ENCODE measurements at places on chromosomes 3 and 15.

DNA sequence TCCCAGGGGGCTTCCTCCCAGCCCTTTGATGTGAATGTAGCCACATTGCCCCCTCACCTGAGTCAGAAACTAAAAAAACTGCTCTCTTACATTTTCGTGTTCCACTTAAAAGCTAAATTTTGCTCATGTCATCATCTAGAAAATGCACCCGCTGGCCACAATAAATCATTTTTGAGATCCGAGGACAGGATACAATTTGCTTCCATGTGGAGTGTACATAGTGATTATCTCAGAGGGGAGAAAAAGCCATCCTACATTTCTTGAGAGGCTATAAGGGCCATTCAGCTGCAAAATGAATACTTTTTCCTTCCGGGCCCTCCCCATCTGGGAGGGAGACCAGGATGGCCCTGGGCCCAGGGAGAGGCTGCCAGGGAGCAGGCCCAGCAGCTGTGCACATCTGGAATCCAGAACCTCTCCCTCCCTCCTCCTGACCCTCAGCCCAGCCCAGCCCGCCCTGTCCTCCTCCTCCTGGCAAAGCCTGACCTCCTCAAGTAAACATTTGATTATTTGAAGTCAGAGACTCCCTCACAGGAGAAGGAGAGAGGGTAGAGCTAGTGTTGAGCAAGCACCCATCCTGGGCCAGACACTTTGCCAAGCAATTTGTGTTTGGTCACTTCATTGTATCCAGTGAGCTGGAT, 59.1 kb downstream of the CORO2B start:
- no peak for DNase-seq

DNA sequence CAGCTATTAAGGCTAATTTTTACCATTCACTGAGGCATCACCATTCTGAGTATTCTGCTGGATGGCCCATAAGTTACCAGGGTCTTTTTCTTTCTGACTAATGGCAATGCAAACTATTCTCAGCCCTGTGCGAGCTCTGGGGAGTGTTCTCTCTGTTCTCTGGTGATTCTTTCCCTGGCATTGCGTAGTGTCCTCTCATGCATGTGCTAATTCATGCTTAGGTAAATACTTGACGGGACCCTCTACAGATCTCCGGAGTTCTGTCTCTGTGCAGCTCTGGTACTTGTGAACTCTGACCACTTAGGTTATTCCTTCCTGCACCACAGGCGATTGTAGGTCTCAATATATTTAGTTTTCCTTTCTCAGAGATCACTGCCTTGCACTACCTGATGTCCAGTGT, 34.8 kb downstream of the UBE2E1 start:
- DNase-seq, result no peak

GRCh38 chr3:79490165-79491028, 277.4 kb downstream of the ROBO1 start:
- DNase-seq, result no peak

DNA sequence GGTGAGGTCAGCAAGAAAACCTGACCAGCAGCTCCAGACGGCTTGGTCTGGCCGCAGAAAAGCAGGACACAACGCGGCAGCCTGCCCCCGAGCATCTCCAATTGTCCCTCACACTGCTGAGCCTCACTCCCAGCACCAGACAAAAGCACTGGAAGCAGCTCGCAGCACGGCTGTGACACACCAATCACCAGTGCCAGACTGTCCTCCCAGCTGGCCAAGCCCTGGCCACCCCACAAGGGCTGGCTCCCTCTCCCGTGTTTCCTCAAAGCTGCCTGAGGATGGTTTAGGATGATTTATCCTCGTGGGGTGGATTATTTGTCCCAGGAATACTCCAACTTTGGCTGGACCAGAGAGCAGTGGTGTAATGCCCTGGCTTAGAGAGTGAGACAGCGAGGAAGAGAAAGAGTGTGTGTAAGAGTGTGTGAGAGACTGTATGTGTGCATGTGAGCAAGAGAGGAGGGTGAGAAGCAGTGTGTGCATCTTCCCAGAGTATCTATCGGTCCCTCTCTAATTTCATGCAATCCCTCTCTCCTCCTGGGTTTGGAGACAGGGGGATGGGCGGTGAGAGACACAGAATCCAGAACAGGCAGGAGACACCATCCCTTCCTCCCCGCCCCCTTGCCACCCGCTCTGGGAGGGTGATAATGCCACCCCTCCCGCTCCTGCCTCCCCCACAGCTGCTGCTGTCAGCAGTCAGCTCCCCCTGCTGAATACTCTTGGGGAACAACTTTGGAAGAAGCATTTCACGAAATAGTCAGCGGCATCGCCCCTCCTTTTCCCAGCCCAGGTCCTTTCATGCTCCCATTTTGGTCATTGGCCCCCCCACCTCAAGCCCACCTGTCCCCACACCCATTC, 34.2 kb downstream of the SEMA5B start:
- DNase-seq, result no peak

DNA sequence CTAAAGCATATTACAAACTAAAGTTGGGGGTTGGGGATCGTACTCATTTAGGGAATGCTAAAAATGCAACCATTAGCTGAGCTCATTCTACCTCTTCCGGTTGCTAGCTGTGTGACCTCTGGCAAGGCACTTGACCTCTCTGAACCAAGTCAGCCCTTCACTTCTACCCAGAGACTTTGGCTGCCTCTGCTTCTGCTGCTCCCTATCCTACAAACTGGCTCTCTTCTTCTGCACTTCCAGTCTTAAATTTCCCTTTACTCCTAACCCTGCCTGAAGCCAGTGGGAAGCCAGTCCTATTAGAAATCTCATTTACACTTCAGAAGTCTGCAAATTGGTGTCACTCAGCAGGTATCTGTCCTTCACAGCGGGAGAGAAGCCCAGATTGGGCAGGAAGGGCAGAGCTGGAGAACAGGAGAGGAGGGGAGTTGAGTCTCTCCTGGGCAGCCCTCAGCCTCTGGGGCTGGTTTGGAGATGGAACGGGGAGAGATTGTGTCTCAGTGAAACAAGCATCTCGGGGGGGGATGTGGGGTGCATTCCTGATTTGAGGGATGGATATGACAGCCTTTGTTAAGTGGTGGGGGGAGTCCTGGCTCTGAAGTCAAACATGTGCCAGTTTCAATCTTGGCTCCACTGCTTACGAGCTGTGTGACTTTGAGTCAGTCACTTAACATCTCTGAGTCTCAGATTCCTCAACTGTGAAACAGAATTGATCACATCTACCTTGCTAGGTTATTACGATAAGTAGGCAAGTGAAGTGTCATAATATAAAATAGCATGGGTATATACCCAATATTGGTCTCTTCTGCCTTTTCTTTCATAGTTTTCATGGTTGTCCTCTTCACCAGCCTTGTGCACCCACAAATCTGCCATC, 7.8 kb upstream of the AEN start:
- DNase-seq, result no peak

- no peak for DNase-seq
These were observed 1.7 kb downstream of the RAB11A start for GRCh38 chr15:65870889-65871533.

GRCh38 chr15:88043396-88043795, 213.1 kb downstream of the NTRK3 start:
- DNase-seq, result no peak

DNA sequence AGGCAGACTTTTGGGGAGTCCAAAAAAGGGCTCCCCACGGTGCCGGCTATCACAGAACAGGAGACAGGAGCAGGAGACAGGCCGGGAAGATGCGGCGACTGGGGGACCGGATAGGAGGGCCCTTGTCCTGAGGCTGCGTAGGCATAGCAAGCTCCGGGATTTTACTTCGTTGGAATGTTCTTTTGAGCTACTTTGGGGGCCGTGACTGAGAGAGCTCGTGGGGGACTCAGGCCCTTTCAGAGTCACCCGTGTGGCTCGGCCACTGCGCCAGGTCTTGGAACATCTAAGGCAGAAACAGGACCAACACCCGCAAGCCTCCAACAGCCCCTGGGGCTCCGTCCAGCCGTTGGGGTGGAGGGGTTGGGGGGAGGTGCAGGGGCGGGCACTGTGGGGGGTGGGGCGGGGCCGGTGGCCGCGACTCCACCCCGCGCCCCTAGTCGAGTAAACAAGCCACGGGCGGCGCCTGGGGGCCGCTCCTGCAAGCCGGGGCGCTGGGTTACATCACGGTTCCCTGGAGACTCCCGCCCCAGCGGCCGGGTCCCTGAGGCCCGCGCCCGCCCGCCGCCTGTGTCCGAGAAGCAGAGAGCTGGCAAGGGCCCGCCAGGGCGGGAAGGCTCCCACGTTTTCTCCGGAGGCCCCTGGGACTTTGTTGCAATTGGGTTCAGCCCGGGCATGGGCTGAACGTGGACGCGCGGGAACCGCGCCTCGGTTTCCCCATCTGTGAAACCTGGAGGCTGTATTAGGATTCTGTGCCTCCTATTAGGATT, 23.3 kb upstream of the C15orf39 start:
- no peak for DNase-seq

GRCh38 chr3:14770591-14770990, 48.2 kb upstream of the FGD5 start:
- no peak for DNase-seq

All from stimulated activated CD8-positive, alpha-beta memory T cell treated with anti-CD3 and anti-CD28 coated beads, Interleukin-2, amount 100 ng/mL, for 1 hour (primary cell).